ENCODE measurements at places on chromosomes 13 and 19. TPM values are rescaled to one million over a fixed set of nuclear protein-coding genes. Genes with fewer than 3 reads are reported as not detected.

DNA sequence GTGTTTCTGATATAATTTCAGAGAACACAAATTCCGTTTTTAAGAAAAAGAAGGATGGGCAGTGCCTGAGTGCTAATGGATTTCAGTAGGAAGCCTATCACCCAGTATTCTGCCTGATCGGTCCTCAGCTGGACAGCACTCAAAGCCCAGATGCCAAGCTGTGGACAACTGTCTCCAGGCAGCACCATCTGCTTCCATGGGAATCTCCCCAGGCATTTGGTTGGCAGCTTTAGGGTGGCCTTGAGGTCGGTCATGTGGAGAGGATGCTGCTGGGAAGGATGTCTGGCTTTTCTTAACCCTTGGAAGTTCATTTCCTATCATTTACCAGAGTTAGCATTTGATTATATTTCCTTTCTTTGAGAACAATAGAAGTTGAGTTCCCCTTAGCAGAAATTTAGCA lies 311.7 kb downstream of the TBC1D4 start:
- H3K27me3 ChIP-seq, result no peaks in the 10 kb centered on the region
- H3K36me3 ChIP-seq, result no peaks in the 10 kb centered on the region
- H3K4me3 ChIP-seq, result no peak overlapping the region

GJB6 gene
- polyA plus RNA-seq, result 0.06 TPM

- H3K27me3 ChIP-seq, result no peaks in the 10 kb centered on the region
- DNase-seq, result no peak
- no peaks in the 10 kb centered on the region for H3K36me3 ChIP-seq
These were observed 122.9 kb downstream of the URI1 start for GRCh38 chr19:30064771-30065494.

GRCh38 chr19:611481-611868 lies 21.8 kb downstream of the HCN2 start:
- no peaks in the 10 kb centered on the region for H3K27me3 ChIP-seq
- no peak for DNase-seq
- H3K4me1 ChIP-seq, result no peaks in the 10 kb centered on the region
- no peaks in the 10 kb centered on the region for H3K36me3 ChIP-seq
- no peak overlapping the region for H3K4me3 ChIP-seq

- peaks cover 78% of the 10 kb centered on the region for H3K36me3 ChIP-seq
- DNase-seq, result no peak
- no peak overlapping the region for H3K27ac ChIP-seq
- H3K4me1 ChIP-seq, result peaks cover 10% of the 10 kb centered on the region
- no peaks in the 10 kb centered on the region for H3K27me3 ChIP-seq
These were observed 19.9 kb upstream of the TINCR start for GRCh38 chr19:5587661-5588060.

DNA sequence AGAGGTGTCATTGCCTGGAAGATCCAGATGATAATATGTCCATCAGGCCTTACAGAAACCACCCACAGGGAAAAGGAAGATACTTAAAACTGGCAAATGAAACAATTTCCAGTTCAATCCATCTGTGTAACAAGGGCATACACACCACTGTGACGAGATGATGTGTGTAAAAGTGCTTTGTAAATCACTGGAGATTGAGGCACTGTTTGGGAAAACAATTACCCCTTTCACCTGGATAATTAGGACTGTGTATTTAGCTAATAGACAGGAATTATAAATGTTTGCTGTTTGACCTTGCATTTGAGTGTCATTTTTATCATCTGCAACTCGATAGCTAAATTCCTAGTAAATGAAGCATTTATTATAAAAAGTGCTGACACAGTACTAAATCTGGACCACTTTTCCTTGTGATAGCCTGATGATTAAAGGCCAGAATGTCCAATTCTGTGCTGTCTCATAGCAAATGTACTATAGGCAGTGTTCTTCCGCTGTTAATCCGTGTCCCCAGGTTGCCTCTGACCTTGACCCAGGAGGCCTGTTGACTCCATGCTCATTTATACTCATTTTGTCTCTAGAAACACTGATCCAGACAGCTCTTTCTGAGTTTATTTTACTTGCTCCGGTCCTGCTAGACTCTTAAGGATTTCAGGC lies 105.8 kb downstream of the LACC1 start:
- H3K4me3 ChIP-seq, result no peak overlapping the region
- H3K27ac ChIP-seq, result peak overlapping the region; percentile 71
- peaks cover 18% of the 10 kb centered on the region for H3K4me1 ChIP-seq
- H3K36me3 ChIP-seq, result no peaks in the 10 kb centered on the region

NTN5 gene
- 0.17 TPM for polyA plus RNA-seq

- no peaks in the 10 kb centered on the region for H3K27me3 ChIP-seq
- no peak overlapping the region for H3K4me3 ChIP-seq
- H3K4me1 ChIP-seq, result no peaks in the 10 kb centered on the region
- H3K27ac ChIP-seq, result no peak overlapping the region
- DNase-seq, result no peak
- H3K36me3 ChIP-seq, result no peaks in the 10 kb centered on the region
These were observed 443.9 kb downstream of the FGF9 start for GRCh38 chr13:22114630-22115311.

GRCh38 chr19:2399582-2399981 lies 27.8 kb downstream of the TIMM13 start:
- H3K4me1 ChIP-seq, result no peaks in the 10 kb centered on the region
- no peak overlapping the region for H3K27ac ChIP-seq
- no peaks in the 10 kb centered on the region for H3K36me3 ChIP-seq
- H3K4me3 ChIP-seq, result no peak overlapping the region
- no peaks in the 10 kb centered on the region for H3K27me3 ChIP-seq
- no peak for DNase-seq

DNA sequence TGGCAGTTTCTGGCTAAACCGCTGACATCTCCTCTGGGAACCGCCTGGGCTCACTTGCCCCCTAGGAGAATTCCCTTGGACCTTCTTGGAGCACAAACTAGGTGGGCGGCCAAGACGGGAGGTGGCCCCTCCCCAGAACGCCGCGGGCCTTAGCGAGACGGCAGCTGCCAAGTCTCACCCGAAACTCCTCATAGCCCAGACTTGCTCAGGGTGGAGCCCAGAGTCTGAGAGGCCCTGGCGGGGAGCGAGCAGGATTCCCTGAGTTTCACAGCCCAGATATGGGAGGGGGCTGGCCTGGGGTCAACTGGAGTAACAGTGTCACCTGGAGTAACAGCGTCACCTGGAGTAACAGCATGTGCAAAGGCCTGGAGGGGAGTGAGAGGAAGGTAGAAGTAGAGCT lies 10.1 kb downstream of the TINCR start:
- H3K27me3 ChIP-seq, result peaks cover 5% of the 10 kb centered on the region
- DNase-seq, result no peak
- no peaks in the 10 kb centered on the region for H3K4me1 ChIP-seq
- no peak overlapping the region for H3K4me3 ChIP-seq
- H3K27ac ChIP-seq, result no peak overlapping the region

DNA sequence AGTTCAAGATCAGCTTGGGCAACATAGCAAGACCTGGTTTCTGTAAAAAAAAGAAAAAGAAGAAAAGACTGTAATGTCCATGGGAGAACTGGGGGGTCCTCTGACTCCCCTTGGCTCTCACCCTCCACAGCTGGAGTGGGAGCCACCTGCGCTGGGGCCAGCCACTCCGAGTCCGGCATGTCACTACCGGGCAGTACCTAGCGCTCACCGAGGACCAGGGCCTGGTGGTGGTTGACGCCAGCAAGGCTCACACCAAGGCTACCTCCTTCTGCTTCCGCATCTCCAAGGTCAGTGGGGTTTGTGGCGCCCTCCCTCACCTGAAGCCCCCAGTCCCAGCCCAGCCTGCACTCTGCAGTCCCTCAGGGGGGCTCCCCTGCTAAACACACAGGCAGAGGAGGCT lies 14.7 kb downstream of the RYR1 start:
- H3K4me3 ChIP-seq, result no peak overlapping the region
- no peaks in the 10 kb centered on the region for H3K27me3 ChIP-seq
- no peaks in the 10 kb centered on the region for H3K36me3 ChIP-seq
- no peak for DNase-seq

SHISA2 gene
- 0.22 TPM for polyA plus RNA-seq

DNA sequence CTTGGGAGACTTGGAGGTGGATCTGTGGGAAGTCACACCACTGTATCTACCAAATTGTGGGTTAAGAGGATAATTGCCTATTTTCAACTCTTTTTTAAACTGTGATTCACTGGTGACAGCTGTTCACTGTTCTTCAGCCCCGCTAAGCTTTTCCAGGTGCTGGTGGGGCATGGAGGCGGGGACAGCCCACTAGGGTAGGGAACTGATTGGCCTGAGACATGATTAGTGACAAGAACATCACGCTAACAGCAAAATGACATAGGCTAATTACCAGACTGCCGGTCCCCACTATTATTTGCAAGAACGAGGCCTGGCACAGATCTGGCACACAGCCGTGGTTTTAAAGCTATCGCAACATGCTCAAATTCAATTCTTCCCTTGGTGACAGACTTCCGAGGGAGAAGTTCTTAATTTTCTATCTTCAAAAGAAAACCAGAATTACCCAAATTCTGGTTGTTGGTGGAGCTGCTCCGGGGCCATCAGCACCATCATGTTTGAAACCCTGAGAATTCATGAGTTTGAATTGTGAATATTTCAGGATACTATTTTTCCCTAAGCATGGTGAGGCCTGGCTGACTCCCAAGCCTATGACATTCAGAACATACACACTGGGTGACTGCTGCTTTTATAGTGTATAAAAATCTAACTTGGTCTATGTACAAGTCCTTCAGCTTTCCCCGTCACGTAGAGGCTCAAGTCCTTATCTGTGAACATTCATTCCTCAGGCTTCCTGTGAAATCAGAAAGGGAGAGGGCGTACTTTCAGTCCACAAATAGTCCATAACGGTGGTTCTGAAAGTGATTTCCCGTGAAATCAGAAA lies 17.9 kb downstream of the DOCK9 start:
- H3K4me1 ChIP-seq, result peaks cover 25% of the 10 kb centered on the region
- DNase-seq, result no peak
- H3K27ac ChIP-seq, result peak overlapping the region; percentile 77
- H3K4me3 ChIP-seq, result no peak overlapping the region

GRCh38 chr19:27734496-27735220 lies 1478.3 kb downstream of the UQCRFS1 start:
- DNase-seq, result no peak
- H3K4me1 ChIP-seq, result no peaks in the 10 kb centered on the region
- no peaks in the 10 kb centered on the region for H3K27me3 ChIP-seq
- peaks cover 65% of the 10 kb centered on the region for H3K36me3 ChIP-seq
- no peak overlapping the region for H3K27ac ChIP-seq

ERICH4 gene
- polyA plus RNA-seq, result 0.10 TPM

APC2 gene
- polyA plus RNA-seq, result 0.15 TPM

RASL11A gene
- 6.6 TPM for polyA plus RNA-seq

DNA sequence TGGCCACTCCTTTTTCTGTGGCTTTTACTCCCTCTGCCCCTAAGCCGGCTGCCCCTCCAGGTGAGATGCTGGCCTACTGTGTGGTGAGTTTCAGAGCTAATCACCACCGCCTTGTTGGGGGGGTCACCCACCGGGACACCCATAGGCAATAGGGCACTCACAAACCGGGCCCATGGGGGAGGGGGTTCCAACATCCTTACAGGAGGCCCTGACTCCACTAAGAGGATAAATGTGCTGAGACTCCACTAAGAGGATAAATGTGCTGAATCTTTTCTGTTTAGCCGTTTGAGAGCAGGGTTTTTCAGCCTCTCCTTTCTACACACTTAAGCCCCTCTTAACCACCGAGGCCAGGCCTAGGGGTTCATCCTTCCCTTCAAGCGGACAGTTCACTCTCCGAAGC lies 73.7 kb downstream of the SLC15A1 start:
- no peak for DNase-seq
- H3K4me1 ChIP-seq, result no peaks in the 10 kb centered on the region
- H3K36me3 ChIP-seq, result no peaks in the 10 kb centered on the region
- H3K27ac ChIP-seq, result no peak overlapping the region

GRCh38 chr19:3310280-3310679 lies 56.1 kb upstream of the NFIC start:
- no peak for DNase-seq
- no peak overlapping the region for H3K27ac ChIP-seq
- no peak overlapping the region for H3K4me3 ChIP-seq
- H3K27me3 ChIP-seq, result peaks cover 6% of the 10 kb centered on the region

All from heart right ventricle (tissue), 16 donors.